ENCODE measurements at places on chromosomes 11 and 22.

GRCh38 chr11:13348305-13348704, 70.7 kb downstream of the BMAL1 start:
- DNase-seq: no peak

- DNase-seq: no peak
These were observed 164.0 kb upstream of the UBASH3B start for GRCh38 chr11:122491509-122491908.

GRCh38 chr11:73401217-73401923, 25.2 kb downstream of the RELT start:
- DNase-seq: no peak

DNA sequence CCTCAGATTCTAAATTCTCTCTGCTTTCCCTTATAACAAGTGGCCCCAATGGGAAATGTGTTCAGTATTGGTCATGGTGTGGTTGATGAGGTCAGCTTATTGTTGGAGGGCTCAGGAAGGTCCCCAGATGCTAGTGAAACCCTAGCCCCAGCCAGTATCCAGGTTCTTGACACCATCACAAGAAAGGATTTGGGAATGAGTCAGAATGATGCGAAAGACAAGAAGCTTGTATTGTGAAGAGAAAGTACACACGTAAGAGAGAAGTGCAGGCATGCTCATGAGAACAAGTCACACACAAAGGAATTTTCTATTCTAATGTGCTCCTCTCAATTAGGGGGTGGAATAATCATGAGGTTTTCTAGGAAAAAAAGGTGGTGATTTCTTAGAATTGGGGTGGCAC, 34.9 kb upstream of the TRPC6 start:
- no peak for DNase-seq

GRCh38 chr11:61955422-61956135, 5.4 kb downstream of the BEST1 start:
- no peak for DNase-seq

- no peak for DNase-seq
These were observed 2.0 kb downstream of the MRGPRF start for GRCh38 chr11:69010964-69011623.

DNA sequence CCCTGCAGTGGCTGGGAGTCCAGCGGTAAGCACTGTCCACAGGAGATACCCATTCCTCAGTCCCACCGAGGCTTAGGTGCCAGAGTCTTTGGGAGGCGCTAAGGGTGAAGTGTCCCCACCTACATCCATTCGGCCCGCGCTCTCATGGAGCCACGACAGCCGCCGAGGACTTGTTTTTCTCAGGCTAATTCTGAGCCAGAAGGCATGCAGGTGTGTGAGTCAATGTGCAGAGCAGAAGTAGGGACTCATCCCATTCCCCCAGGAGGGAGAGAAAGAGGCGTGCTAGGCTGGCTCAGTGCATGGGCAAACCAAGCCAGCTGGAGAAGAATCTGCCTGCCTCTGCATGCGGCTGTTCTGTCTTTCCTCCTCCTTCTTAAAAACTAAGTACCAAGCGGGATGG, 46.6 kb downstream of the KCNC1 start:
- no peak for DNase-seq

DNA sequence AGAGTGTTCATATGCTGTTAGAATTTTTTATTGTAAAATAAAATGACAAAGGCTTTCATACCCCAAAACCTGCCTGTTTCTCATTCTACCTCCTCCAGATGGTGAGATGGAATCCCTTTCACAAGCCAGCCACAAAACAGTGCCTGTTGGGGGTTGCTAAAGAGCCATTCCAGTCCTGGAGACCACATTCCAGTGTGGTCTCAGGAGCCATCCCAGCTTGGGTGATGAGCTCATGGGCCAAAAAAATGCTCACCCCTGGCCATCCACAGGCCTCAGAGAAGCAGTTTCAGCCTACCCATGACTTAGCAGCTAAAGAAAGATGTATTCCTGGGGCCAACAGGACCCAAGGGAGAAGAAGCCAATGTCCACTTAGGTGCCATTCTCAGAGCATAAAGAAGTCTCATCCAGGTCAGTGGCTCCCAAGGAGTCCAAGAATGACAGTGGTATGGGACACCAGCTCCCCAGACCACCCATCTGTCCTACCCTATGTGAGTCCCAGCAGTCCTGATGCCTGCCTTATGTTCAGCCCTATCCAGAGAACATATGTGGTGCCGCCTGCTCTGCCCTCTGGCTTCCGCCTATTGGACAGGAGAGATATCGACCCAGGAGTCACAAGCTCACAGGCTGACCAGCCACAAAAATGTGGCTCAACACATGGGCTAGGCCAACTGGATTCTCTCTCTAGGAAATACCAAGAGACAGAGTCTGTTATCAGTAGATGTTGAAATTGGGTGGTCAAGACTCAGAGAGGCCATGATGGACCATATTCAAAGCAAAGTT, 26.4 kb downstream of the C11orf91 start:
- DNase-seq: no peak

- no peak for DNase-seq
These were observed 1152.4 kb downstream of the LRRC4C start for GRCh38 chr11:40306938-40307548.

GRCh38 chr11:86793307-86793706, 7.0 kb upstream of the PRSS23 start:
- no peak for DNase-seq

GRCh38 chr11:67024410-67024809, 1.5 kb downstream of the SYT12 start:
- no peak for DNase-seq

GRCh38 chr11:75939992-75940391, 125.0 kb downstream of the UVRAG start:
- DNase-seq: no peak

DNA sequence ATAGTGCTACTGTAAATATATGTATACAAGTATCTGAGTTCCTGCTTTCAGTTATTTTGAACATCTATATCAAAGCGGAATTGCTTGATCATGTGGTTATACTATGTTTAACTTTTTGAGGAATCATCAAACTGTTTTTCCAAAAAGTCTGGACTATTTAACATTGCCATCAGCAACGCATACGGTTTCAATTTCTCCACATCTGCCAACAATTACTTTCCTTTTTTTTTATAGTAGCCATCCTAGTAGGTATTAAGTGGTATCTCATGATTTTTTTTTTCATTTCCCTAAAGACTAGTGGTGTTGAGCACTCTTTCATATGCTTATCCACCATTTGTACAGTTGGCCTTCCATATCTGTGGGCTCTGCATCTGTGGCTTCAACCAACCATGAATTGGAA, 1.3 kb upstream of the UBE4A start:
- DNase-seq: no peak

DNA sequence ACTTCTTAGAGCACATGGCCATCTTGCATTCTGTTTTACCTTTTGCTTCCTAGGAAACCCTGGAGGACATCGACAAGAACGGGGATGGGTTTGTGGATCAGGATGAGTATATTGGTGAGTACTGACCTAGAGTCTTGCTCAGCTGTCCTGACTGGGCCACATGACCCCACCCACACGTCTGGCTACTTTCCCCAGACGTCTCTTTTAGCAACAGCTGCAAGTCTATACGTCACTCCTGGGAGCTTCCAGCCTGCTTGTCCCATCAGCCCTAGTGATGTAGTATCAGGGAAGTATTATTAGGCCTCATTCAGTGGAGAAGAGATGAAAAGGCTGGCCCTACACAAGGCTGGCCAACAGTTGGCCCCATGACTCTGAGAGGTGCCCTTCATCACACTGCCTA, 9.6 kb downstream of the RCN1 start:
- no peak for DNase-seq

GRCh38 chr22:35984183-35985175, 44.1 kb downstream of the RBFOX2 start:
- no peak for DNase-seq

DNA sequence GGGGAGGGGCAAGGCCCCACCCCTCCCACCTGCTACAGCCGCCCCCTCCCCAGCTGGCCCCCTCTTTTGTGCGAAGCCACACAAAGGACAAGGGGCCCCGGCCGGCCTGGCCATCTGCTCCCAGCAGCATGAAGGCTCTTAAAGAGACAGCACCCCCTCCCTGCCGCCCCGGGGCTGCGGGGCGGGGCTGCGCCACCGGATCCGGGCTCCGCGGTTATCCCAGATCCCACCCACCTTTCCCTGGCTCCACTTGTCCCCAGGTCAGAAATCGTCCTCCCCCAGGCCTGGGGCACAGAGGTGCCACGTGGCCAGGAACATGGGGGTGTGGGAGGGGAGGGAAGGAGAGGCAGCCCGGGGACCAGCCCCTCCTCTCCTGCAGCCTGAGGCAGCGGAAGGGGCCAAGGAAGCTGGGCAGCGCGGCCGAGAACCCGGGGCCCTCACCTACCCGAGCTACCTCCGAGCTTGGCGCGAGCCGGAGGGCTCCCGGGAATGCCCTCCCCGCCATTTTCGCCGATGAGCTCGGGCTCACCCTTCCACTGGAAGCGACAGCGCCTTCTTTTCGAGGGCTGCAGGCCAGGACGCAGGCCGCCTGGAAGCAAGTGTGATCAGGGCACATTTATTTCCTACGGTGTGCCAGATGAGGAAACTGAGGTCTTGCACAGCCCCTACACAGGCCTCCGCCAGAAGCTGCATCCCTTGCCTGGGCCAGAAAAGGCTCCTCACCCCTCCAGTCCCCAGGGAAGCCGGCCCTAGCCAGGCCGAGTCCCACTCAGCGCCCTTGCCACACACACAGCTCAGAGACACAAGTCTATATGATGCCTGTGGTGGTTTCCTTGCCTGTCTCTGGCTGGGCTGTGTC, 2.5 kb upstream of the RCOR2 start:
- DNase-seq: no peak

- no peak for DNase-seq
These were observed 24.9 kb downstream of the CD44 start for GRCh38 chr11:35163702-35164496.

DNA sequence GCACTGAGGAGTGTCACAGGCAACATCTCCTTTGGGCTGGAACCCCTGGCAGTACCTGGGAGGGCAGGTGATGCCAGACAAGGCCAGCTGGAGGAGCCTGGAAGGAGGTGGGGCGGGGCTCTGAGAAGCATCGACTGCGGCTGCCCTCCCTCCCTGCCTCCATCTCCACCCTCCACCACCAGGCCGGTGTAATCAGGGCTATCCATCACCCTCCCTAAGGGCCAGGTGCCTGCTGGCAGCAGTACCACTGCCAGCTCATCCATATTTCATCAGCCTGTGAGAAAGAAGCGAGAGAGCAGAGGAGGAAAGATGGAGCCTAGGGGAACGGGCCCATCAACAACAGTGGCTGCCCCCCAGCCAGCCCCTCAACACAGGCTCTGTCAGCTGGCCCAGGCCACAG, 51.4 kb upstream of the RASD2 start:
- DNase-seq: no peak

DNA sequence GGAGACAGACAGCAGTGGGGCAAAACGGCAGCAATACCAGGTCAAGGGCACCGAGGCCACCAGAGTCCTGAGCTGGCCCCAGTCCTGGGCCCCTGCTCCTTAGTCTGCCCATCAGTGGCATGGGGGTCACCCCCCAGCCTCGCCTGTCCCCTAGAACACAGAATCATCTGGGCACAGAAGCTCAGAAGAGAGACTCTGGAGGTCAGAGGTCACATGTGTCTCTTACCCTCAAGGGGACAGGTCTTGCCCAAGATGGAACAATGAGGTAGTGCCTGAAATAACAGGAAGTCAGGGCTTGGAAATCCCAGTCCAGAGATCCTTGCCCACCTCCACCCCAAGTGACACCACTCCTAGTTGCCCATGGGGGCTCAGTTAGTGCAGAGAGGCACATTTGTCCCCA, 20.6 kb downstream of the PDE2A start:
- no peak for DNase-seq

- no peak for DNase-seq
These were observed 4.0 kb downstream of the SULT4A1 start for GRCh38 chr22:43858156-43858895.

DNA sequence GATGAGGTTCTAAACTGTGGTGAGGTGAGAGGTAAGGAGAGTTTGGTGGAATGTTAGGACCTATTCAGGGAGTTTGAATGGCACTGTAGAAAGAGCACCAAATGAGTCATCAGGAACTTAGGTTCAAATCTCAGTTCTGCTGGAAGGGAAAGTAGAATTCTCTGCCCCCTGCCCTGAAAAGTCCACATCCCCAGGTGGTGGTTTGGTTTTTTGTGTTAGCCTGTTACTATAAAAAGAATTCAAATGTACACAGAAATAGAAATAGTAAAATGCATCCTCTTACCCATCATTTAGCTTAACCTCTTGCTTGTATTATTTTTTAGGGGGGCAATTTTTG, 20.2 kb downstream of the PPFIBP2 start:
- DNase-seq: no peak

DNA sequence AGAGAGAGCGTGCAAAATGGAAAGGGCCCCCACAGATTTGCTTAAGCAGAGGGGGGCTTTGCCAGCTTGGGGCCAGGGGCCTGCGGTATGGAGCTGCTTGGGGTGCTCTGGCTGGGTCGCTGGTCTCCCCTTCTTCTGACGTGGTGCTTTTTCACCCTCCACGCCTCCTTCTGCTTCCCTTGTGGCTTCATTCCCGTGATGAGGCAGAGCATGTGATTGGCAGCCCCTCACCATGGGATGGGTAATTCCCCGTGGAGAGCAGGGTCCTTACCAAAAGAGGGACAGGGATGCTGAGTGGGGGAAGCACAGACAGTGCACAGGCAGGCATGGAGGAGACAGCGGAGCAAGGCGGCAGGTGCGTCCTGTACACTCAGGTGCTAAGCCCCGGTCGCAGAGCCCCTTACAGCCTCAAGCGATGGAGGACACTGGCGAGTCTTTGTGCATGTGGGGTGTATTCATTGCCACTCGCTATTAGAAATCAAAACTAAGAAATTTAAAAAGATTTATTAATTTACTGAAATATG, 19.9 kb upstream of the GRAMD4 start:
- no peak for DNase-seq

- no peak for DNase-seq
These were observed 1105.0 kb downstream of the BRD1 start for GRCh38 chr22:48722661-48723060.

DNA sequence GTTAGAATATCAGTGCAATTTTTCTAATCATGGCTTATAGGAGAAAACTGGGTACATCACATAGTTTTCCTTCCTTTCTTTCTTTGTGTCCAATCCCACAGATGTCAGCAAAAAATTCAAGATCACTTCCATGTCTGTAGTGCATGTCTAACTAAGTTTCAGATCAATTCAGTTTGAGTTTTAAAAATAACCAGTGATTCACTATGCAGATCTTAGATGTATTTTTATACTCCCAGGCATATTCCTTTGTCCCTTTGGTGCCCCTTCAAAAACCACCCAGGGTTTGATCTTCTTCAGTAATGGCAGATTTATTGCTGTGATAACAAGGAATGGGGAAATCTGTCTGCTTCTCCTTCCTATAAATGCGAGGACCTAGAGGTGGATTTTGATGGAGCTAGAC, 915.6 kb downstream of the METTL15 start:
- DNase-seq: no peak

GRCh38 chr11:91947215-91947820, 277.3 kb upstream of the FAT3 start:
- DNase-seq: no peak

- no peak for DNase-seq
These were observed 11.8 kb downstream of the PTS start for GRCh38 chr11:112238041-112238440.

DNA sequence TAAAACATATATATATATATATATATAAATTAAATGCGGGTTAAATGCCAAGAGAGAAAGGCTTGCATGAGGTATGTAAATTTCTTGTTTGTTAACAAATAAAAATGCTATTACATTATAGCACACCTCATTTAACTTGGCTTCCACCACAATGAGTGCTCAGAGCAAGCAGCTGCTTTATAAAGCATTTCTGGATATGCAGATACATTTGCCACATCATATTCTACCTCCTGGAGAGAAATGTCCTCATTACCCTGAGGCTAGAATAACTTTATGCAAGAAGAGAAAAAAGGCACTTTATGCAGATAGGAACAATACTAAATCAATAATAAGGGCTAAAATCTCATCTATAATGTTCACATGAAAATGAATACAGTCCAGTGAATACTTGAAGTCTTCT, 181.7 kb upstream of the CCDC90B start:
- DNase-seq: no peak

Data from cortex of kidney (tissue), 1 donor.